ENCODE measurements at places on chromosomes 11 and 22. TPM values are rescaled to one million over a fixed set of nuclear protein-coding genes. Genes with fewer than 3 reads are reported as not detected.

DNA sequence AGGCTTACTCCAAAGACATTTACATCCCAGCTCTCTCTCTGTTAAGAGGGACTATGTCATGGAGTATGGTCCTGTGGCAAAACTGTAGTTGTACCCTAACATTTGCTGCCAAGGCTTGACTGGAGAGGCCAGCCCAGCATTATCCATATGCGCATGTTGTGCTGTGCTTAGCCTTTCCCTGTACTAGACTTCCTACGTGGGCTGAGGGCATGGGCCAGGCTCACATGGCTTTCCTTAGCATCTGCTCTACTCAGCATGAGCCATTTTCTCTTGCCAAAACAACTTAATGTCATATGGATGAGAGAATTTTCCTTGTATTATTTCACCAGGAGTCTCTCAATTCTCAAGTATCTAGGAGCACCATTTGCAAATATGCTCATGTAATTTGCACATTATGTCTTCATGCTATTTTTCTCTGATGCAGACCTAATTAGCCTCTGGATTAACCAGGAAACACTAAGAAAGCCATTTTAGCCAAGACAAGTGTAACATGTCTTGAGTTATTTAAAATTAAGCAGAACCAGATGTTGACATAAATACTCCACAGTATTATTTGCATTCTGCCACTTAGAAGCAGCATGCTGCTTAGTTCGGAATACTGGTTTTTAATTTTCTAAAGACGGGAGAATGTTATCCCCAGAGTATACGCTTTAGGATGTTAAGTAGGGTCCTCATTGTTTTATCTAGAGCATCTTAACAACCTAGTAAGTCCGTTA lies 71.7 kb upstream of the FAR1 start:
- no peaks in the 10 kb centered on the region for H3K4me1 ChIP-seq
- DNase-seq, result no peak
- no peak overlapping the region for H3K4me3 ChIP-seq
- no peaks in the 10 kb centered on the region for H3K36me3 ChIP-seq
- H3K27ac ChIP-seq, result no peak overlapping the region
- no peaks in the 10 kb centered on the region for H3K27me3 ChIP-seq

DNA sequence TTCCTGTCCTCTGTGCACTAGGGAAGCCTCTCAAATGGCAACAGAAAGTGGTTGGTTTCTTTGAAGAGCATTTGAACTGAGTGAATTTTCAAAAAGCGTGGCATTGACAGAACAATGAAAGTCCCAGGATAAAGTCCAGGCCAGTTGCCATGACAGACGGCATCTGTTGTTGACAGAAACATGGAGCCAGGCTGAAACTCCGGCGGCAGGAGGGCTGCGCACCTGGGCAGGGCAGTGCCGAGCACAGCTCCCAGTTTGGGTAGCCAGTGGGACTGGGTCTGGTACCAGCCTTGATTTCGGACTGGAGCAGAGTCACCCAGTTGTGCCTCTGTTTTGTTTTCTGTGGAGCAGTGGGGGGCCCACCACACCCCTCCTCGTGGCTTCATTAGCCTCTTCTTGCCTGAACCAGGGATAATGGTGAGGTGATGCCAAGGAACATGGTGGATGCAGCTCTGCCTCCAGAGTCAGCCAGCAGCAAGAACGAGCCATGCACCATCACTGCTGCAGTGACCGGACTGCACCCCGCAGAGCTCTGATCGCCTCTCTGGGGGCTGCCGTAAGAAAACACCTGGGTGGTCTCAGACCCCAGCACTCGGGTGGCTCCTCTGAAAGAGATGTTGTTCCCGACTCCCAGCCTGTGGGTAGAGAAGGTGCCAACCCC lies 9.8 kb upstream of the SEPTIN5 start:
- no peak overlapping the region for H3K4me3 ChIP-seq
- no peak overlapping the region for H3K27ac ChIP-seq
- no peaks in the 10 kb centered on the region for H3K4me1 ChIP-seq
- DNase-seq, result no peak

DNA sequence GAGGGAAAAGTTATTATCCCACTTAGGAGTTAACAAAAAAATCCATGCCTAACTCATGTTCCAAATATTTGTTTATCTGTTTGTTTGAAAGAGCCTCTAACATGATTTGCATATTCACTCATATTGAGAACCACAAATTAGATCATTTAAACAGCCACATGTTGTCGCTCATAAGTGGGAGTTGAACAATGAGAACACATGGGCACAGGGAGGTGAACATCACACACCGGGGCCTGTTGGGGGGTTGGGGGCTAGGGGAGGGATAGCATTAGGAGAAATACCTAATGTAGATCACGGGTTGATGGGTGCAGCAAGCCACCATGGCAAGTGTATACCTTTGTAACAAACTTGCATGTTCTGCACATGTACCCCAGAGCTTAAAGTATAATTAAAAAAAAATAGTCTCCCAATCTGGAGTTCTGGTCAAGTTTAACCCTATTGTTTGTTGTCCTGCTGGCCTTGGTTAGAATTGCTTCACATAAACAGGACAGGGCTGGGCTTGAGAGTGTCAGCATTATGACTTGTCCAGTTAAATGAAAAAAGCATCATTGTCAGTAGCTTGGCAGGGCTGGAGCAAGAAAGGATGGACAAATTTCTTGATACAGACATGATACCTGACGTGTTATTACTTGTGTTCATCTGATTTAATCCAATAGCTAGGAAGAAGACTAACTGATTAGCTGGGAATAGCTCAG lies 57.8 kb upstream of the PSMA1 start:
- peaks cover 5% of the 10 kb centered on the region for H3K4me1 ChIP-seq
- H3K36me3 ChIP-seq, result no peaks in the 10 kb centered on the region
- no peak overlapping the region for H3K4me3 ChIP-seq
- H3K27me3 ChIP-seq, result no peaks in the 10 kb centered on the region
- H3K27ac ChIP-seq, result no peak overlapping the region

BTBD18 gene
- not detected for total RNA-seq

ANGPTL5 gene
- total RNA-seq, result 0.60 TPM

DEPDC7 gene
- total RNA-seq, result 9.2 TPM
